ENCODE measurements at places on chromosomes 12 and 14.

DNA sequence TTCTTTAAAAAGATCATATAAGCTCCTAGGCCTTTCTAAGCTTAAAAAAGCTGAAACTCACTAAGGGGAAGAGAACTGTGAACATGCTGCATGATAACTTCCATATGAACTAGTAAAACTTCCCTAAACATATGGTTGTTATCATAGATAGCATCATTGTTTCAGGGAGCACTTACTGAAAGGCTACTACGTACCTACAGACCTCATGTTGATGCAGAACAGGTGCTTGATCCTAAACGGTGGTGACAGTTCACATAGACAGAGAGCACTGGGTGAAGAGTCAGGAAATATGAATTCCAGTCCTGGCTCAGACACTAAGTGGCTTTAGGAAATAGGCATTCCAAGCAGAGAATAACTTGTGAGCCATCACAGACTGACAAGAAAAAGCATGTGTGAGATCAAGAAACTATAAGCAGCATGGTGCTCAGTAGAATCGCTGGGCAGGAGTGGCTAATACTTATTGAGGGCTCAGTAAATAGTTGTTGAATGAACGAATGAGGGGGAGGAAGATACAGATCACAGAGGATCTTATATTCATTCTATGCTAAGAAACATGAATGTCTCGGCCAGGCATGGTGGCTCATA, 78.4 kb upstream of the NUDT4 start:
- DNase-seq: no peak

DNA sequence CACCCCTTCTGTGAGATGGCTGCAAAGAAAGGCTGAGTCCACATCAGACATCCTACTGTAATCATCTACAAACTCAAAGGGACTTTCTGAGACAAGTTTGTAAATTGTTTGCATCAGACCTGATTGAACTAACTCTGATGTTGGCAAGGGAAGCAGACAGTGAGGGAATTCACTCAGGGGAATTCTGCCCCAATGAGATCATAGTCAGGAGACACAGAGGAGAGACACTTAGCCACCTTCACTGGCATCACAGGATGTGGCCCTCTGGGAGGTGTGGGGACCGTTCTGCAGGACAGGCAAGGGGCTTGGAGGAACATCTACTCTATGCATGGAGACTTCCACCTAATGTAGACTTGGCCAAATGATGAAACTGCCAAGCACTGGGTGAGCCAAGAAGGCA, 70.7 kb upstream of the DDX11 start:
- DNase-seq: peak; percentile 25

DNA sequence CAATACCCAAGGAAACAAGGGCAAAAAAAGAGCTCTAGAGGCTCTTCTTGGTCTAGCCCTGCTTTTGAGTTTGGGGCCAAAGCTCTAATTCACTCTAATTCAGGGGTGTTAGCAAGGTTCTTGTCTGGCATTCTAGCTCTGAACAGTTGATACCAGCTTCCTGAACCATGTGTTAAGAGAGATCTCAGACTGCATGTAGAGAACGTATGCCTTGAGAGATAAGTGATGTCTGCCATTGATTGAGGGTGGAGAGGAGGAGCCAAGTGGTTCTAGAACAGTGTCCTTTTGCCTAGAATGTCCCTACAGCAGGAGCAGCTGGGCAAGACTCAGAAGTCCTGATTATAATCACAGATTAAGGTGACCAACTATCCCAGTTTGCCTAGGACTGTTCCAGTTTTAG, 18.2 kb upstream of the POC1B start:
- no peak for DNase-seq

GRCh38 chr12:58106195-58106594, 164.8 kb downstream of the ATP23 start:
- DNase-seq: no peak

DNA sequence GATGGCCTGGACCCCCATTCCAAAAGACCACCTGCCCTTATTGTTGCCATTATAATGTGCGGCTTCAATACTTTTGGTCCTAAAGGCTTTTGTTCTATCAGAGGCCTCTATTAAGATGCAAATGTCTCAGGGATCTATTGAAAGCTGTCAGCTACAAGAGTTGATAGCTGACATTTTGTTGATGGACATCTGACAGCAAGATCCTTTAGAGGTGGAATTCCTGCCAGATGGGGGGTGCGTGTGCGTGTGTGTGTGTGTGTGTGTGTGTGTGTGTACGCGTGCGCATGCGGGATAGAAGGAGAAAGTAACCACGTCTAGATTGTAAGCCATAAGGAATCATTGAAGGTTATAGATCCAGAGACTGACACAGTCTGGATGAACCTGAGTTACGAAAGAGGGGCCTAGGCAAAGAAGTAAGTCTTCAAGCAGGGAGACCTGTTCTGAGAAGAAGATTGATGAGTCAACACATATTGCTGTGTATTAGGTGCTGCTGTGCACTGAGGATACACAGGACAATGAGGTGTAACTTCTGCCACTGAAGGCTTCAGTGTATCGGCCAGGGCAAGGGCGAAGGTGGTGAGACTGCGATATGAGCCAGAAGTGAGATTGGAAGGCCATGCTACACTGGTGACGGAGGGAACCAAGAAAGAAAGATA, 89.2 kb downstream of the PRMT8 start:
- no peak for DNase-seq

- DNase-seq: peak; percentile 80
These were observed 14.2 kb downstream of the VRTN start for GRCh38 chr14:74362361-74362915.

- DNase-seq: no peak
These were observed 250.2 kb downstream of the CACNA1C start for GRCh38 chr12:2302711-2303580.

DNA sequence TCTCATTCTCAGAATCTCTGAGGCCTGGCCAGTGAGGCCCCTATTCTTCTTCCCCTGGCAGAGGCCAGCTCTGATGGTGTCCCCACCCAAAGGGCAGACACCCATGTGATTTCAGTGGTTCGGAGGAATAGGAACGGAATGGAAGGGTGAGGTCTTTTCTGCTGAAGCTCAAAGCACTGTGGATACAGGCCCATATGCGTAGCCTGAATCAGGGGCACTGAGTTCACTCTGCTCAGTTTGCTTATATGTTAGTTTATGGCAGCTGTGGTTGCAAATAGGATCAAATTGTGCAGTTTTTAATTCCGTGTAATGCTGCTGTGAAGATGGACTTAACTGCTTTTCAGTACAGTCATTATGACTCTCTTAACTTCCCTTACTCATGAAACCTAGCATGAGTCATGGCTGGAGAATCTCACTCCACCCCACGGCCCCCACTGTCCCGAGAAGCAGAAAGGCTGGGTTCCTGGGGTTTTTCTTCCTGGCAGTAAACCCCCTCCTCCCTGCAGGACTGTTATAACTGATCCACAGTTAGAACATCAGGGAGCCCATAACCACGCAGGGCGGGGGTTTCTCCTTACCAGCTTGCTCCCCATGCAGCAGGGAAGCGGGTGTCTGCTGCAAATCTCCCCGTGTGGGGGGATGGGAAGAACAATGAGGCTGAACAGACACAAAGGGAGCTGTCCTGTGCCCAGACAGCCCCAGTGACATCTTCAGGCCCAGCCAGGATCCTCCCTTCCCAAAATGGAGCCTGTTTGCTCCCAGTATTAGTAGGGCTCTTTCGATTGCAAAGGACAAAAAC, 122.7 kb downstream of the SLC38A6 start:
- DNase-seq: no peak

DNA sequence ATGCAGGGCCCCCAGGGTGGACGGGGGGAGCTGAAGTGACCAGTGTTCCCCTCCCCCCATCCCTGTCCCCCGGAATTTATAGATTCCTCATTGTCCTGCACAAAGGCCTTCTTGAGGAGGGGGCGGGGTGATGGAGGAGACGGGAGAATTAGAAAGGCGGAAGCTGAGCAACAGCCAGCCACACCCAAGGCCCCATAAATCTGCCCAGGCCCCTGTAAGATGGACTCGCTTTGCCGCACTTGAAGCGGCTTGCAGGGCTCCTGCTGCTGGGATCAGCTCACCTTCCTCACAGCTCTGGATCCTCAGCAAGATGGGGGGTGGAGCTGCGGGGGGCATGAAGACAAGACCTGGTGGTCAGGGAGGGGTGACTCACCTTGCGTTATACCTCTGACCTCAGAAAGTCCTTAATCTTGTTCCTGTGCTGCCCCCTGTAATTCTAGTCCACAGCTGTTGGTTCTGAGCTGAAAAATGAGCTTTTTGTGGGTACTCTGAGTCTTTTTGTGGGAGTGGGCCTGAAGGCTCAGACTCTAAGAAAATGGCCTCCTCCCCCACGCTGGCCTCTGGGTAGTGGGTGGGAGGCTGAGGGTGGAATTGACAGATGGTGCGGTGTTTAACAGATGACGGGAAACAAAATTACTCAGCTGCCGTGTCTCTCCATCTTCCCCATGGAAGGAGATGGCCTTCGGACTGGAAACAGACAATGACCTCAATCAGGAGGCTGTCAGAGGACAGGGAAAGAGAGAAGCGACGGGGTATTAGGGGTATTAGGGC, 15.8 kb upstream of the ANKRD33 start:
- no peak for DNase-seq

DNA sequence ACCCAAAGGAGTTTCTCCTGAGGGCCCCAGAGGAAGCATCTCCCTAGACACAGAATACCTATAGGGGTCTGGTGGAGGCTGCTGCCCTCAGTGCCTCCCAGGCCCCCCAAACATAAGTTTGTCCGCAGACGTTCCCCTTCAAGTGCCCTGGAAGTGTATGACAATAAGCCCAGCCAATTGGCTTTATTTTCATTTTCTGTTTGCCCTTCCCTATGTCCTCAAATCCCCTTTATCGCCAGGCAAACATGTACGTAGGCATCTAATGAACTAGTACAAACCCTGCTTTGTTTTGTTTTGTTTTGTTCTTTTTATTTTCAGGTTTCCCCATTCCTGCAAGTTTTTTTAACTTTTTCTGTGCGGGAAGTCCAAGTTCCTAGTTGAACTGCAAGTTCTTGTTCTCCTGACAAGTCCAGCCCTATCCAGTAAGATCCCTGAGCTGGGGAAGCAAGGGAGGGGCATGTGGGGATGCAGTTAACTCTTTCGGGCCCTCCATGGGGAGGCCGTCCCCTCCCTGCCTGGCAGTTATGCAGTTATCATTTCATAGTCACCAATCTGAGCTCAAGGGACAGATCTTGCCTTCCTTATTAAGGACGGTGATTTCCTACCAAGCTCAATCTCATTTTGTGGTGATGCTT, 141.9 kb downstream of the KCNA5 start:
- DNase-seq: no peak

GRCh38 chr14:56185992-56186391, 67.8 kb downstream of the PELI2 start:
- no peak for DNase-seq

DNA sequence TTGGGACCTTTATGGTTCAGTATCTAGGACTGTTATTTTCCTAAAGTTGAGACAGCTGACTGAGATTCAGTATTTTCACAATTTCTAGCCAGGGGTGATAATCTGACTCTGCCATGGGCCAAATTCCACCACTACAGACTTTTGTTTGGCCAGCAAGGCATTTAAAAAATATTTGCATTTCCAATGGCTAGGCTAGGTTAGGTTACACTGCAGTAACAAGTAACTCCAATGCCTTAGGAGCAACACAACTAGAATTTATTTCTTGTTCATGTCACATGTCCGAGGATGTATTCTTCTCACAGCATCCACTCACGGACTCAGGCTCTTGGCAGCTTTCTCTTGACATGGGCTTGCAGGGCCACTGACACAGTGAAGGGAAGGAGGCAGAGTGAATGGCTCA, 83.0 kb downstream of the CPSF2 start:
- DNase-seq: no peak

GRCh38 chr12:120642826-120643225, 2.4 kb downstream of the CABP1 start:
- DNase-seq: no peak

DNA sequence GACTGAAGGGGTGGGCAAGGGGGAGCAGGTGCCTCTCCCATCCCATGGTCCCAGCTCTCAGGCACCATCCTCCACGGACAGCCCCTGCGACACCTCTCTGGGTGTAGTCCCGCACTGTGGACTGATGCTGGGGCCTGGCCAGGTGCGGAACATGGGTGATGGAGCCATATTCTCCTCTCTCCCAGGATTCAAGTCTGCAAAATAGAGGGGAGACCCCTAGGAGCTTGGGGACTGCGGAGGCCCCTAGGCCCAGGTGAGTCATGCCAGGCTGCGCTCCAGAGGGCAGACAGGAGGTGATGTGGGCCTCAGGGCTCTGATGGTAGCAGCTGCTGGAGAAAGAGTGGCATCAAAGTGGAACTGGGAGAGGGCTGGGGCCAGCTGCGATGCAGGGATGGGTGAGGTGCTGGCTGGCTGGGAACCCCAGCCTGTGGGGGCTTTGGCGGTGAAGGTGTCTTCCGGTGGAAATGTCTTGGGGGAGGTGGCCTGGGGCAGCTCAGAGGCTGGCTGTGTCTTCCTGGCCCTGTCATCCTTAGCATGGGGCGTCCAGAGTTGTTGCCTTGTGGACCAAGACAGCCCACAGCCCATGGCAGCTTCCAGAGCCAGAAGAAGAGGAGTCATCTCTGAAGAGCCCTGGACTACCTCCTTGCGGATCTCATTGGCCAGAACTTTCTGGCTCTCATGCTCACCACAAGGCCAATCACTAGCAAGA, 149.1 kb downstream of the KIF26A start:
- peak; percentile 28 for DNase-seq

- no peak for DNase-seq
These were observed 1.2 kb downstream of the SRGAP1 start for GRCh38 chr12:63845726-63846125.

- peak; percentile 75 for DNase-seq
These were observed 804 bp downstream of the USP15 start for GRCh38 chr12:62260733-62261683.

DNA sequence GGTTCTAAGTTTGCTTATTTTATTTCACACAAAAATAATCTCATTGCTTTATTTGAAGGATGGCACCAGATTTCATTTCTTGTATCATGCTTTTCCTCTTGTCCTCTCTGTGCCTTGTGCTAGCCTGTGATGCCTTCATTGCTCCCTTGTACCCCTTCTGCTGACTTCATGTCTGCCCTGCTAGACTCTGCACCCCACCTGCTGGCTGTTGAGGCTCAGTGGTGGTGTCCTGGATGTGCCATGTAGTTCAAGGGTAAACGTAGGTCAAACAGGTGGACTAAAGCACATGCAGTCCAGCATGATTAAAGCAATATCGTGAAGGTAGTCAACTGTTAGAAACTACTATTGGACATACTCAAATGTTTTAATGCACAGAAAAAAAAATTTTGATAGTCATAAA, 21.6 kb downstream of the MRPS35 start:
- DNase-seq: no peak

GRCh38 chr14:68521961-68522509, 270.8 kb downstream of the ZFP36L1 start:
- DNase-seq: no peak

- no peak for DNase-seq
These were observed 13.2 kb downstream of the ADIPOR2 start for GRCh38 chr12:1703771-1704722.

- DNase-seq: no peak
These were observed 296.9 kb downstream of the NUAK1 start for GRCh38 chr12:105841840-105842239.

DNA sequence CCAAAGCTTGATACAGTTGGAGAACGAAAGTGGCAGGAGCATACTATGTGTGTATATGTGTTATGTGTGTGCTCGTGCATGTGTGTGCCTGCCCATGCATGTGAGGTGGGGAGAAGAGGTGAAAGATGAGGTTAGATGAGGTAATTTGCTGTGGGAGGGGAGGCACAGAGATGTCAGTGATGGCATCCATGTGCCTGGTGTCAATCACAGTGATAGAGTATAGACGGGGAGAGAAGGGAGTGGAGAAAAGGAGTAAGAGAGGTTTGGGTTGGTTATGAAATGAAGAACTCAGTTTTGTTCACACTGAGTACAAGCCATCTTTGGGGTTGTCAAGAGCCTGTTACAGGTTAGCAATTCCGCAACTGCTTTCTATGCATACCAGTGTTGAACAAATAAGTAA, 14.6 kb upstream of the NYNRIN start:
- no peak for DNase-seq
